CD4-positive, alpha-beta T cell treated with Interleukin-2 at 100 ng/mL for 4 hours (primary cell): ENCODE measurements at places on chromosomes 4 and X.

DNA sequence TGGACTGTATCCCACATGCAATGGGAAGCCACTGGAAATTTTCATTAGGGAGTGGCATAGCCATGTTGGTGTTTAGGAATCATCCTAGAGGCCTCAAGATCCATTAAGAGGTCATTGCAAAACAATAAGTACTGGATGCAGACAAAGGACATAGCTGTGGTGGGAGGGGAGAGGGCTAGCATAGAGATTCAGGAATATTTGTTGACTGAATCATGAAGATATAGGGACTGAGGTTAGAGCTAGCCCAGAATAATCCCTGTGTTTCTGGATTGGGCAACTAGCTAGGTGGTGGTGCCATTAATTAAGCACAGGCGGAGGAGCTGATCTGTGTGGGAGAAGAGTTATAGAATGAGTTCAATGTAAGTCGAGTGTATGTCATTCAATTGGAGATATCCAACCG is 135.0 kb downstream of the RAB28 start:
- no peak for DNase-seq

- DNase-seq: no peak
Measured at GRCh38 chr4:61890321-61890720, 690.2 kb downstream of the ADGRL3 start.

DNA sequence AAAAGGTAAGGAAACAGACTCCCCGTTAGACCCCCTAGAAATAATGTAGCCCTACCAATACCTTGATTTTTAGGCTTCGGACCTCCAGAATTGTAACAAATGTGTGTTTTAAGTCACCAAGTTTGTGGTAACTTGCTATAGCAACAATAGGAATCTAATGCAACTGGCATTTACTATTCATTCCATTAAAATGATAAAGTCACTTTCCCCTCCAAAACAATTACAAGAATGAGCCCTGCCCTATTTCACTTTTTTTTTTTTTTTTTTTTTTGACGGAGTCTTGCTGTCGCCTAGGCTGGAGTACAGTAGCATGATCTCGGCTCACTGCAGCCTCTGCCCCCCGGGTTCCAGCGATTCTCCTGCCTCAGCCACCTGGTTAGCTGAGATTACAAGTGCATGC is 3.5 kb upstream of the DDX60L start:
- no peak for DNase-seq

DNA sequence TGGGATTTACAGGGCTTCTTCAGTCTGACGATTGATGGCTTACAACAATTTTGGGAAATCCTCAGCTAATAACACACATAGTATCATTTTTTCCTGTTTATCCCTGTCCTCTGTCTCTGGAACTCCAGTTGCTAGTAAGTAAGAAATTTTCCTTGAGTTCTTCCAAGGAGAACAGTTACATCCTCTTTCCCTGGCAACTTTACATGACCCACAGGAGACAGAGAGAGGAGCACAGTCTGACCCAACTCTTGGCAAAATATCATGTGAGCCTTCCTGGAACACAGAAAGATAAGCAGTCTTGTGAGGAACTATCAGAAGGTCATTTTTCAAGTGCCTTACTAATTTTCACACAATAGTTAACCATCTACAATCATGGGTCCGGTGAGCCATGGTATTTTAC is 578.7 kb upstream of the PABPC4L start:
- DNase-seq: no peak

DNA sequence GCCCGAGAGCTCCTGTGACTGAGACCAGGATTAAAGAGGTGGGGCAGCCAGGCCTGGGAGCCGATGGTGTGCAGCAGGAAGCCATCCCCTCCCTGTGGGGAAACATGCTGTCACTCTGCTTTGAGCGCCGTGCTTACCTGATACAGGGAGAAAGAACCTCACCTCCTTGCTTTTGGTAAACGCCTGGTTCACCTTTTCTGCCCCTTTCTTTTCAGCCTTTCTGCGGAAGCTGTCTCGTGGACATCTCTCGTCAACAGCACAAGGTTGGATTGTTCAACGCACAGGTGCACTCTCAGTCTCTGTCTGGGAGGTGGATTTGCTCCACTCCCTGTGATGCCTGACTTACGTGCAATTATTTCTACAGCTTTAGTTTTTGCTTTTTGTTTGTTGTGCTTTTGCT is 12.0 kb downstream of the ZFYVE28 start:
- no peak for DNase-seq
